ENCODE measurements at places on chromosomes 11 and 22.

DNA sequence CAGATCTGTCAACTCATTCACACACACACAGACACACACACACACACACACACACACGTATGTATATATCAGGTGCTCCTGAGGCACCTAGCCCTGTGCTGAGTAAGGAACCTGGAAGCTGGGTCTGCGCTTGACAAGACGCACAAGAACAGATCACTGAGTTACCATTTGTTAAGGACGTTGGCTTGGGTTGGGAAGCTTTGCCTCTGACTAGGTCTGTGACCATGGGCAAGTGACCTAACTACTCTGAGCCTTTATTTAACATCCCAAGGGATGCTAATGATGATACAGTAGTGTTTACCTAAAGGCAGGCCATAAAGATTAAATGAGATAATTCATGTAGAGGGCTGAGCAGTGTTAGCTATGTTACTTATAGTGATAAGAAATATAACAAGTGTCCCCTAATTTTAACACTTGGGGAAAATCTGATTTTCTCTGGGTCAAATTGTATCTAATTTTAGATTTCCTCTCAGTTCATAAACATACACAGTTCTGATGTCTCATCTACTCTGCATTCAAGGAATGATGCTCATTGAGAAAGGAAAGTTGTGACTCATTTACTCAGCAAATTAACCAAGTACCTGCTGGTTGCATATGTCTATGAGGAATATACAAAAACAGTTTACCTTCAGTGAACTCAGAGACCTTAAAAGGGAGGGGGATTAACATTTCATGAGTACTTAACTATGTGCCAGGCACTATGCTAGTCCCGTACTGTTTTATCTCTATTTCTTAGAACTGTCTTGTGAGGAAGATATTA lies 13.6 kb downstream of the RNF185 start:
- no peak for ATAC-seq

GRCh38 chr22:44828193-44828592 lies 75.8 kb downstream of the ARHGAP8 start:
- ATAC-seq, result no peak

DNA sequence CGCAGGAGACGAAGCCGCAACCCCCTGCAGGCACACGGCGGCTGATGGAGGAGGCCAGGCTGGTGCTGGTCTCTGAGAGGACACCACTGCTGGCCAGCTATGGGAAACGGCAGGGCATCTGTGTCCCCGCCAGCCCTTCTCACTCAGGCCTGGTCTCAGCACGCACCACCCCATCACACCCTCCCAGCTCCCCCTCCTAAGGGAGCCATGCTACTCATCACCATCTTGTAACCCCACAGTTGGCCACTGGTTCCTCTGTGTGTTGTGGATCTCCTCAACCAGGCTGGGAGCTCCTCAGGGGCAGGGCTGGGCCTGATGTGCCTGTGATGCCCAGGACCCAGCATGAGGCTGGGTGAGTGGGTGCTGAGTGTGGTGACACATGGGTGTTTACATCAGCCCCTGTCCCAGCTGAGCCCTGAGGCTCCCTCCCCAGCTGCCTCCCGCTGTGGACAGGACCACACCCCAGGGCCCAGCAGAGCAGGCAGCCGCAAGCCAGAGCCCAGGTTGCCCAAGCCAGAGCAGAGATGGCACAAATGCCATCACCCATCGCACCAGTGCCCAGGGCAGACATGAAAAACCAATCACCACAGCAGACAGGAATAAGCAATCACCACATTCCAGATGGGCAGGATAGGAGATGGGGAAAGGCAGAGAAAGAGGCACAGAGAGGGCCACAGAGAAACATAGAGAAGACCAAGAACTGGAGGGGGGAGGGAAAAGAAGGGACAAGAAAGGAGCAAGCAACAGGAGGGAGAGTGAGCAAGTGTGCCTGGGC lies 8.2 kb downstream of the ARVCF start:
- ATAC-seq, result peak; percentile 20

DNA sequence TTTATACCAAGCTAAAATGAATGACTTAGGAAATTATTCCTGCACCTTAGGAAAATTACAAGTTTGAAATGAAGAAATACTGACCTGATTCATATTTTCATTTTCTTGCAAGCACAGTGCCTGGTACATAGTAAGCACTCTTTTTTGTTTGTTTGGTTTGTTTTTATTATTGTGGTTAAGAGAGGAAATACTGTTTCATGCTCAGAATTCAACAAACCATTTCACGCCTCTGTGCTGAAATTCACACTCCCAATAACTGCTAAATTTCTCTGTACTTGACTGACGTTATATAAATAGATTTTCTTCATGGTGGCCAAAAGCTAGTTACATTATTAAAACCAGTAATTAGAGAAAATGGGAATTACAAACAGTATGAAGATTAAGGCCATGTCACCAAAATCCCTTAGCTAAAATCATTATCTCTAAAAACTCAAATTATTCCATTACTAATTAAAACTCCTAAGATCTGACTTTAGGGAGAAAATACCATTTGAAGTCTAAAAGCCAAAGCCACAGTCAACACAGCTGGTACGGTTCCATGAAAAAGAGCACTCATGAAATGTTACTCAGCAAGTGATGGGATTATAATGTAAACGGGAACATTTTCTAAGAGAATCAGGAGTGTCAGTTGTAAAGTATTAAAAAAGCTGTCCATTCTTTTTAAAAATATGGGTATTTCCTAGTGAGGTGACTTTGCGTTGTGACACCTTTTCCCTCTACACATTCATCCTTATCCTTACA lies 77.8 kb upstream of the DDI1 start:
- no peak for ATAC-seq

DNA sequence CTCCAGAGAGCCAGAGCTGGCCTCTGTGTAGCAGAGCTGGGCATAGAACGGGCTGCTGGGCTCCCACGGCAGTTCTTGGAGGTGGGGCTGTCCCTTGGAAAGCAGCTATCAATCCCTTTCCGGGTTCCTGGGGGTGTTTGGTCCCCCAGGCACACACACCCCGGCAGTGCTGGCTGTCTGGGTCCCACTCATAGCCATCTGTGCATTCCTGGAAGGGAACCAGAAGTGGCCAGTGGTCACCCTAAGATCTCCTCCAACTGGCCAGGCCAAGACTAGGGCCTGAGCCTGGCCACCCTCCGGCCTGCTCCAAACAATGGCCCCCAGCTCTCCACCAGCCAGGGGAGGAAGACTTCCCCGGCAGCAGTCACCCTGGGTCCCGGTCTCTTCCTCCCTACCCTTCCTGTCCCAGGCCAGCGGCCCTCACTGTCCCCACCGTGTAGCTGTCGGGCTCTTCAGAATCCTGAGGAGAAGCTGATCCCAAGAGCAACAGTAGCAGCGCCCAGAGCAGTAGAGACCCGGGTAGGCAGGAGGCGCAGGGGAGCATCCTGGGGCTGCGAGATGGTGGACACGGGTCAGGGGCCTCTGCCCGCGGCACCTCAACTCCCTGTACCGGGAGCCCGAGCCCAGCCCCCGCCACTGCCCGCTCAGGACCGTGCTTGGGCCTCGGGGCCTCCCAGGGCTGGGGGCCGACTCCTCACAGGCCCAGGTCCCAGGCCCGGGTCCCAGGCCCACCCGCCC lies 620 bp downstream of the EFEMP2 start:
- ATAC-seq, result no peak

DNA sequence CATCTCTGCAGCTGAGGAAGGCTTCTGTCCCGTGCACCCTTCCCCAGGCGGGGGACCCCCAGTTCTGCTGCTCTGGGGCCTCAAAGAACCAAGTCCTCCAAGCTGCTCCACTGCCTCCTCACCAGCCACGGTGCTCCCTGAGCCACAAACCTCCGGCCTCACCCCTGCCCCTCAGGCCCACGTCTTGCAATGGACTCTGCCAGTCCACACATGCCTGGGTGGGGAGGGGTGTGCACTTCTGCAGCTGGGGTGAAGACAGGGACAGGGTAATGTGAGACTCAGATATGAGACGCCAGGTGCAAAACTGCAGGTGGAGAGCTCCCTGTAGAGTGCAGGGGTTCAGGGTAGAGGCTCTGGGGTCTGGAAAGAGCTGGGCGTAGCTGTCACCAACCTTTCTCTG lies 3.2 kb upstream of the PTDSS2 start:
- no peak for ATAC-seq

GRCh38 chr11:86722006-86722405 lies 49.6 kb upstream of the ME3 start:
- ATAC-seq, result no peak

DNA sequence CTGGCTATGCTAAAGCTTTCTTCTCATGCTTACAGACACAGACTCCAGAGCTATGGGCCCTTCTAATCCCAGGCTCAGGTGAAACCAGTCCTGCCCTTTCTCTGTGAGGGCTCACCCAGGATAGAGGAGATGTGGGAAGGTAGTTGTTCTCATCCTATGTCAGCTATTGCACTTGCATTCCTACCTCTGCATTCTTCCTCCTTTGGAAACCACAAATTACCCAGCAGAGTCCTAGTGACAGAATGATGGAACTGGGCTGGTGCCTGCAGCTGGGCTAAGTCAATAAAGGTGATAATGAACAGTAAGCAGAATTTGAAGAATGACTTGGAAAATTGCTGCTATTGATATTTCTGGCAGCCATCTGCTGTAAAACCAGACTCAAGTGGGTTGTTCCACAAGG lies 560.0 kb downstream of the TMEM135 start:
- no peak for ATAC-seq

- no peak for ATAC-seq
Measured at GRCh38 chr11:90757849-90758494, 535.1 kb upstream of the CHORDC1 start.

GRCh38 chr11:44600839-44601383 lies 35.4 kb downstream of the CD82 start:
- ATAC-seq, result peak; percentile 69

- no peak for ATAC-seq
Measured at GRCh38 chr22:28894334-28894733, 11.0 kb downstream of the ZNRF3 start.

GRCh38 chr11:126525702-126526101 lies 170.2 kb downstream of the ST3GAL4 start:
- ATAC-seq, result no peak

GRCh38 chr11:1224111-1224490 lies 1.2 kb downstream of the MUC5B start:
- ATAC-seq, result no peak

GRCh38 chr22:44438056-44438455 lies 60.0 kb downstream of the RTL6 start:
- no peak for ATAC-seq

GRCh38 chr11:67302571-67303131 lies 679 bp upstream of the SSH3 start:
- ATAC-seq, result no peak

GRCh38 chr11:122207505-122207904 lies 91.5 kb upstream of the BLID start:
- no peak for ATAC-seq

GRCh38 chr11:113111156-113111555 lies 149.9 kb downstream of the NCAM1 start:
- ATAC-seq, result no peak

- no peak for ATAC-seq
Measured at GRCh38 chr22:39515266-39516050, 4.9 kb upstream of the ATF4 start.

- ATAC-seq, result no peak
Measured at GRCh38 chr22:23500508-23501260, 79.4 kb downstream of the IGLL1 start.

GRCh38 chr11:36228689-36229088 lies 60.5 kb downstream of the COMMD9 start:
- no peak for ATAC-seq

GRCh38 chr22:47171441-47172221 lies 409.2 kb downstream of the TBC1D22A start:
- no peak for ATAC-seq

GRCh38 chr11:43918662-43919061 lies 23.8 kb upstream of the C11orf96 start:
- no peak for ATAC-seq

GRCh38 chr11:47340980-47341775 lies 11.3 kb downstream of the MYBPC3 start:
- no peak for ATAC-seq

DNA sequence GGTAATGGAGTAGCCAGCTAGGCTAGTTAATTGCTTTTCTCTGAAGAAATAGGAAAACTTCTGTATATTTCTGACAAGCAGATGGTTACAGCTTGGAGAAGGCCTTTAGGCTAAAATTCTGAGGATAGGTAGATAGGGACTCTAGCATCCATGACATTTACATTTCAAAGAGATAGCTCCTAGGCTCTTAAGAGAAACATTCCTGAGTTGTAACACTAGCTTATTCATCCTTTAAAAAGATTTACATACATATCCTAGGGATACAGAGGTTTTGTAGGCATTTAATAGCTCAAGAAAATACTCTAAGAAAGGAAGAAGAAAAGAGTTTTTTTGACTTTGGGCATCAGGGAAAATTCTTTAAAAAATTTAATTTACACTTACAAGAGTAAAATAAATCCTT lies 130.9 kb upstream of the CCDC179 start:
- ATAC-seq, result no peak

DNA sequence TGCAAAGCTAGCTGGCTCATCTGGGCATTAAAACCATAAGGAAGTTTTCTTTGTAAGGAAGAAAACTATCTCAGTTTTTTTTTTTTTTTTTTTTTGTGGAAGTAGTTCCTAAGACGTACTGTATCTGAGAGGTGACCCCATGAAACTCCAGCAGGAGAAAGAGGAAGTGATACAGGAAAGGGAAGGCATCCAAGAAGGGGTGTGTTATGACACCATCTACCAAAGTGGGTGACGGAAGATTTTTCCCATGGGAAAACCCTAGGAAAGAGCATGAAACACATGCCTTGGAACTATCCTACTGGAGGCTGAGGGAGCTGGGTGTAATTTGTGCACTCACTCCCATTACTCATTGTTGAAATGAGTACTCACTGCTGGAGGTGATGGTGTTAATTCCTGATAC lies 63.8 kb upstream of the ARHGAP20 start:
- ATAC-seq, result no peak

- ATAC-seq, result no peak
Measured at GRCh38 chr11:2748061-2748813, 48.4 kb upstream of the KCNQ1OT1 start.

GRCh38 chr11:126716456-126717083 lies 284.0 kb downstream of the KIRREL3 start:
- no peak for ATAC-seq

GRCh38 chr11:75536786-75537641 lies 11.3 kb upstream of the GDPD5 start:
- ATAC-seq, result peak; percentile 95

GRCh38 chr11:16605894-16606783 lies 132.3 kb upstream of the C11orf58 start:
- ATAC-seq, result peak; percentile 70

- ATAC-seq, result no peak
Measured at GRCh38 chr11:61297746-61298145, 2.6 kb upstream of the VWCE start.

DNA sequence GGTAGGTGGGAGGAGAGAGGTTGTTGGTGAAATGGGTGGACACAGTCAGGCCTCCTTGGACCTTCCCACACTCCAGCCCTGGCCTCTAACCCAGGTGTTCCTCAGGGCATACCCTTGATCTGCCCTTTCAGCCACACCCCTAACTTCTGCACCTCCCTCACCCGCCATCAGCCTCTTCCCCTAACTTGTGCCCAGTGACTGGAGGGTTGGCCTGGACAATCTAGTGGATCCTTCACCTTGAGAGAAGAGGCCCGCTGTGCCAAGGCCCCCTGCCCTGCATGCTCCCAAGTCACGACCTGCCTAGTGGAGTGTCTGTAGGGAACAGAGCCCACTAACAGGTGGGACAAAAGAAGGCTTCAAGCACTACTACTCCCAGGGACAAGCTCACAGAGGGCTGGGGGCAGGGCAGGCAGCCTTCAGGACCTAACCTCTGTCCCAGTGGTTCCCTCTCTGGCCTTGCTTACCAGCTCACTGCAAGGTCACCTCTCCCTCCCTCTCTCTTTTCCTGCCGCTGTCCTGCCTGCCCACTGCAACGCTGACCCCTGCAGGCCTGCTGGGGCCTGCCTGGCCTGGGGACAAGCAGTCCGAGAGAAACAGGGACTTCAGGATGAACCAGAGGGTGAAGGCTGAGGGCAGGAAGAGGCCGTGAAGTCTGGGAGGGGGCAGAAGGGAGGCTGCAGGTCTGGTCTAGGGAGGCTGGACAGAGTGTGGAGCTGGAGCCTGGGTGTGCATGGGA lies 3.3 kb downstream of the SYT7 start:
- no peak for ATAC-seq
